Lung microvascular endothelial cell (primary cell): ENCODE measurements at places on chromosomes 4 and X. TPM values are rescaled to one million over a fixed set of nuclear protein-coding genes. Genes with fewer than 3 reads are reported as not detected.

DNA sequence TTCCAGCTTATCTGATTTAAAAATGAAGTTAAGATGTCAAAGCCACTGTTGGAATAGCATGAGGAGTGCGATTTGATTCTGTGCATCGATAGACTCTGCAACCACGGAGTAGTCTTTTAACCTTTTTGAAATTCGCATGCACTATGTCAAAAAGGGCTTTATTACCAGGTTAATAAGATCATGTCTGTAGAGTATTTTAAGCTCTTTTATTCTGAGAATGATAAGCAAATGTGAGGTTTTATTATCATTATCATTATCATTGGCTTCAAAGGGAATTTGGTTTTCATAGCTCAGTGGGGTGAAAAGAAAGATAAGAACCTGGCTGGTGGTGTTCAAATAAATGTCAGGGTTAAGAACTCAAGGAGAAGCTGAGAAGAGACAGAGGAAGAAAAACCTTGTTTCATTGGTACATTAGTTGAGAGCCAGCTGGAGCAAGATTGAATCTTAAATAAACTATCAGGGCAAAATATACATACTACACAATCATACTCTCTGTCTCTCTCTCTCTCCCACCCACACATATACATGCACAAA, 102.6 kb downstream of the MMRN1 start:
- no peak for DNase-seq

DNA sequence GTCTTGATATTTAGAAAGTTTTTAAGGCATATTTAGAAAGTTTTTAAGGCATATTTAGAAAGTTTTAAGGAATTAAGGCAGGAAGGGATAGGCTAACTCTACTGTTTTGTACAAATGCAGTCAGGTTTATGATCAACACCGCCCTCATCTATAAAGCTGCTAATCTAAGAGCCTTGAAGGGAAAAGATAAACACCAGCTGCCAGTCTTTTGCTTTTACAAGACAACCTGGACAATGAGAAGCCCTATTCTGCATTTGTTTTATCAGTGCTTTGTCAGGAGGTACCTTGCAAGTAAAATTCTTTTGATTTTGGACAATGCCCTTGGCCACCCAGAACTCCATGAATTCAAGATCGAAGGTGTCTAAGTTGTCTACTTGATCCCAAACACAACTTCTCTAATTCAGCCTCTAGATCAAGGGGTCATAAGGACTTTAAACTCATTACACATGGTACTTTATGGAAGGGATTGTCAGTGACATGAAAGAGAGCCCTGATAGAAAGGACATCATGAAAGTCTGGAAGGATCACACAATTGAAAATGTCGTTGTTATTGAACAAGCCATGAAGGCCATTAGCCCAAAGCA, 39.8 kb downstream of the IL15 start:
- DNase-seq = no peak

DNA sequence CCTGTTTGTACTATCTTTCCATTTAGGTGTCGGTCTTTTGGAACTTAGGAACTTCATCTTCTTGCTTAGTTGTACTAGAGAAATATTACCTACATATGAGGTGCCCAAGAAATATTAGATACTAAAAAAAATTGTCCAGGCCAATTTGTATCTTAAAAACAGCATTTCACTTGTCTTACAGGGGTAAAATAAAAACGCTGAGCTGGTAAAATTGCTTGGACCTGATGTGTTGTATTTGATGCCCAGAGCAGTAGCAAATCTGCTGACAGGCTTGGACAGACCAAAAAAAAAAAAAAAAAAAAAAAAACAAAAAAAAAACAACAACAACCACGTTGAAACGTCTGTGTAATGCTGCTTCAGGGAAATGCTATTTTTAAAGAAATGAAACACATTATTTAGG, 150.4 kb upstream of the ARX start:
- no peak for DNase-seq

Gene CT45A2
- total RNA-seq = not detected in 2 replicates

Gene PASD1
- total RNA-seq = not detected in 2 replicates

Gene CFAP47
- not detected in 2 replicates for total RNA-seq

Gene PSAPL1
- not detected in 2 replicates for total RNA-seq
